ENCODE measurements at places on chromosomes 1 and 21.
A peak's percentile ranks its signal among the peaks of the same experiment; 100 is the strongest.

DNA sequence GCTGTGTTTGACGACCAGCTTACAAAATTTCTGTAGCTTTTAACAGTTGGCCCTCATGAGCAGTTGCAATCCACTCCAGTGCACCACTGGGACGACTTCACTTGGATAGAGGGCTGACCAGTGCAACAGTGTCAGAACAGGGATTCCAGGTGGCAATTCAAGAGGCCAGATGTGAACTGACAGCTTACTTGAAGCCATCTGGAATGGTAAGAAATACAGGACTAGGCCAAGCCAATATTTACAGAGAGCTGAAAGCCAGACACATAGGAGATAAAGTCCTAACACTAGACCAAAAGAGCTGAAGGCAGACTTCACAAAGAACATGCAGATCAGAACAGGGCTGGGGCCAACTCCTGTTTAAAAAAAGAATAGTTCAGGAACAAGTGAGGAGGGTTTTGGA, 93.5 kb upstream of the NFIA start:
- no peak for DNase-seq

- no peak for DNase-seq
Observed at GRCh38 chr1:54710434-54710833, 5.2 kb upstream of the TTC4 start.

- no peak for DNase-seq
Observed at GRCh38 chr1:42340093-42340492, 5.1 kb upstream of the FOXJ3 start.

DNA sequence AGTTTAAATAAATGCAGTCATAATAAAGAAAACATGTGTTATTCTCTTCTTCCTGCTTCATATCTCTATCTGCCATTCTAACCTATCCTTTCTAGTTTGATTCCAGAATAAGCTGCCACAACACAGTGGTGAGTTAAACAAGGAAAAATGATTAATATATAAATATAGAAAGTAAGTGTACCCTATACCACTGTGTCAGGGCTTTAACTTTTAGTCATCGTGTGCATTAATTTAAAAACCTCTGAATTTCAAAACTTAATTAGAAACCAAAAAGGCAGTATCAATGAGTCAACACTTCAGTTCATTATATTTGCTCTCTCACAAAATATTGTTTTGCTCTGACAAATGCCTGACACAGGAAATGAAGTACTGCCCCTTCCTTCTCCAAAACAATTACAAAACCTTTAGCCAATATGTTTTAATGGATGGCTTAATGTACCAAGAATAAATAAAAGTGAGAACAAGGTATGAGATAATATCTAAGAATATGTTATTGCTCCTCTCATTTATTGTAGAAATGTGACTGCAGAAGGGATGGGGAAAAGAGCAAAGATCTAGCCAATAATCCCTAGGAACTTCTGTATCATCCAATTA, 634.8 kb downstream of the KCNT2 start:
- DNase-seq, result no peak

GRCh38 chr1:222790115-222790514, 24.7 kb upstream of the DISP1 start:
- no peak for DNase-seq

- DNase-seq, result no peak
Observed at GRCh38 chr1:111895469-111895868, 94.0 kb downstream of the KCND3 start.

DNA sequence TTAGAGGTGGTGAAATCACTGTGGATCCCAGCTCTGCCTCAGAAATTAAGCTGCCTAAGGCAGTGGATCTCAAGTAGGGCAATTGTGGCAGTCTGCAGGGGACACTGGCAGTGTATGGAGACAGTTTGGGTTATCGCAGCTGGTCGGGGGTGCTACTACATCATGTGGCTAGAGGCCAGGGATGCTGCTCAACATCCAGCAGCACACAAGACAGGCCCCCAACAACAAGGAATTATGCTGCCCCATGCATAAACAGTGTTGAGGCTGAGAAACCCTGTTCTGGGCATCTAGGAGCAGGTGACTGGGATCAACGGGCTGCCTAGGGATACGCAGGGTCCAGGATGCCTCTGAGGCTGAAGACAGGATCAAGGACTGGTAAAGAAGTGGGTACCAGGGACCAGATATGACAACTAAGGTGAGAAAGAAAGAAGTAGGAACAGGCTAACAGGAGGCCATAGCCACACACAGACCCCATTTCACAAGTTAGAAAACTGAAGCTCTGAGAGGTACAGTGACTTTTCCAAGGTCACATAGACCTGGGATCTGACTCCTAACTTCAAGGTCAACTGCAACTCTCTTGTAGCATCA, 8.7 kb downstream of the BATF3 start:
- DNase-seq, result no peak

DNA sequence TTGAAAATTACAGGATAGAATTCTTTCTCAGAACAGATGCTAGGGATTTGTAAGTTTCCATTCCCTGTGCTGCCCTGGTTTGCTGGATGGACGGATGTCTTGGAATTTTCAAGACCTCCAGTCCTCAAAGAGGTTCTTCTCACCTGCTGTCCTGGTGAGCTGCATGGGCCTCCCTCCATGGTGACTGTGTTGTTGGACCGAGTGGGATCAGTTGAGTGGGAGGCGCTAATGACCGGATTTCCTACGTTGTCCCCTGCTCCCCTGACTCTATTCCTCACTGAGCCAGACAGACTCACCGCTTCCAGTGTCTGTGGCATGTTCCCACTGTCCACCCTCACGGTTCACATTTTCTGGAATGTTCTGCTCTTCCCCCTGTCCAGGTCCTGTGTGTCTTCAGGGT, 229.8 kb downstream of the CAMTA1 start:
- DNase-seq, result no peak

GRCh38 chr1:55947446-55947845, 631.9 kb downstream of the PLPP3 start:
- DNase-seq, result no peak

- DNase-seq, result no peak
Observed at GRCh38 chr1:83773059-83773458, 225.9 kb downstream of the TTLL7 start.

GRCh38 chr1:42835422-42835821, 11.0 kb upstream of the ZNF691 start:
- DNase-seq, result no peak

DNA sequence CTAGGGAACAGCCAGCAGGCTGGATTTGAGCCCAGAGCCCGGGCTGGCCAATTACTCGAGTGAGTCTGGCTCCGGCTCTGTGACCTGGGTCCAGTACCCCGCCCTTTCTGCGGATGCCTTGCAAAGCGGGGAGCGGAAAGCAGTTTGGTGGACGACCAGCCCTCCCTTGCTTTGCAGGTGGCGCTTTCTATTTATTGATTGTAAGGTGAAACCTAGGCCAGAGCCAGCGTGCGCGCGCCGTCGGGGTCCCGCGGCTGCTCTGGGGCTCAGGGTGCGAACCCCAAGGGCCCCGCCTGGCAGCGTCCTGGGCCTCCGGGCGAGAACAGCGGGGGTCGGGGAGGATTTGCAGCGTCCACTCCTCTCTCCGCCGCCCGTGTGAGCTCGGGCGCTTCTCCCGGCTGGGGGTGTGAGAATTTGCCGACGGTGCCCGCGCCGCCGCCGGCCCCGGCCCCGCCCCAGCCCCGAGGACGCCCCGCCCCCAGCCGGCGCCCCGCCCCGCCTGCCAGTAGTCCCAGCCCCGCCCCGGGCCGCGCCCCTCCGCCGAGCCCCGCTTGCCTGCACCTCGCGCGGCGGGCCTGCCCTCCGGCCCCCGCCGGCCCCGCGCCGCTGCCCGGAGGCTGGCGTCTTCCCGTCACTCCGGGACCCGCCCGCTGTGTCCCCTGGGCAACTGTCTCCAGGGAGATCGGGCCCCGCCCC, 37.6 kb downstream of the PIK3CD start:
- DNase-seq, result peak; percentile 81

- peak; percentile 48 for DNase-seq
Observed at GRCh38 chr1:92476071-92476631, 10.6 kb downstream of the GFI1 start.

DNA sequence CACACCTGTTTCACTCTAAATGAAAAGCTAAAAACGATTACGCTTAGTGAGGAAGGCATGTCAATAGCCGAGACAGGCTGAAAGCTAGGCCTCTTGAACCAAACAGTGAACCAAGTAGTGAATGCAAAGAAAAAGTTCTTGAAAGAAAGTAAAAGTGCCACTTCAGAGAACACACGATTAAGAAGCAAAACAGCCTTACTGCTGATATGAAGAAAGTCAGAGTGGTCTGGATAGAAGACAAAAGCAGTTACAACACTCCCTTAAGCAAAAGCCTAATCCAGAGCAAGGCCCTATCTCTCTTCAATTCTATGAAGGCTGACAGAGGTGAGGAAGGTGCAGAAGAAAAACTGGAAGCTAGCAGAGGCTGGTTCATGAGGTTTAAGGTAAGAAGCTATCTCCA, 130.7 kb downstream of the SIPA1L2 start:
- DNase-seq, result no peak

GRCh38 chr1:160325252-160325651, 17.8 kb downstream of the COPA start:
- DNase-seq, result no peak

DNA sequence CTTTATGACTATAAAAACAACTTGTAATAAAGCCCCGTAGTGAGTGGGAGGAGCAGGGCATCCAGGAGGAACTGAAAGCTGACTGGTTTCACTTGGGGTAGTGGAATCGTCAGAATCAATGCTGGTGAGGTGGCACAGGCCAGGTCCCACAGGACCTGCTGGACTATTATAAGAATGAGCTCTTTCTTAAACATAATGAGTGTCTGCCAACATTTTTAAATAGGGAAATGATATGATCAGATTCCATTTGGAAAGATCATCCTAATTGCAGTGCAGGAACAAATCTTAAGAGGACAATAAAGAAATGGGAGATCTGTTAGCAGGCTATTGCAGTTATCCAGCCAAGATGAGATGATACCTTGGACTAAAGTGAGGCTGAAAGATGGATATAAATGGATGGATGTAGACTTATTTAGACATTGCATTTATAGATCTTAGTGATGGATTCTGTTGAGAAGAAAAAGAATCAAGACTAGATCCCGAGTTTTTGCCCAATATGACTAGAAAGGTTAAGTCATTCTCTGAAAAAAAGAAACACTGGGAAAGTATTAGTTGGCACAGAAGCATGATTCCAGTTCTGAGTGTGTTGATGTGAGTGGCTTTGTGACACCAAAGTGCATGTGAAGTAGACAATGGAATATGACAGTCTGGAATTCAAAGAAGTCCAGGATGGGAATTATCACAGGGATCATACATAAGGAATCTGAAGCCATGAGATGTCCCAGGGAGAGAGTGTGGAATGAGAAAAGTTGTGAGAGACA, 153.3 kb upstream of the SGIP1 start:
- DNase-seq, result no peak

DNA sequence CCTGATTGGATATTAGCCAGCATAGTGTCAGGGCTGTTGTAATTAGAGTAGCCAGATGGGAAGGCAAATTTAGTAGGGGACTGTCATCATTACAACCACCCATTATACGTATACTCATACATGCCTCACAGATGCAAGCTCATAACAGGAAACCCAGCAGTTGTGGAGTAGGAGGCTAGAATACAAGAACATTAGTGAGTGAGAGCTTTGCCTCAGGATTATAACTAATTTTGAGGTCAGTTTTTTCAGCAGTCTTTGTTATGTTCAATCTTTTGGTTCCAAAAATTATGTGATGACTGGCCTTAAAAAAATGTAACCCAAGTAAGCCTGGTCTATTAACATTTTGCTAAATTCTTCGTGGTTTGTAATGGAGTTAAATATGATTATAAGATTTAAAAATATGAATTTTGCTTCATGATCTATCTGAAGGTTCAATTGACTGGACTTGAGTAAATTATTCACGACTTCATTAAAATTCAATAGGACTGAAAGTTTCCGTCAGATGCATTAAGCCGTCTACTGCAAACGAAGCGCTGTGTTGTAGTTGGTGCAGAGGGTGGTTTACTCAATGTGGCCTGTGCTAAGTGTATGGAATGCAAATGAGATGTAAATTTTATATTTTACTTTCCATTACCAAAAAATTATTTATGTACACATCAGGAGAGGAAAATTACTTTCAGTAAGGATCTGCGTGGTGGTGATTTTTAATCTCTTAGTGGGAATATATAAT, 48.8 kb downstream of the KCNK1 start:
- DNase-seq, result no peak

DNA sequence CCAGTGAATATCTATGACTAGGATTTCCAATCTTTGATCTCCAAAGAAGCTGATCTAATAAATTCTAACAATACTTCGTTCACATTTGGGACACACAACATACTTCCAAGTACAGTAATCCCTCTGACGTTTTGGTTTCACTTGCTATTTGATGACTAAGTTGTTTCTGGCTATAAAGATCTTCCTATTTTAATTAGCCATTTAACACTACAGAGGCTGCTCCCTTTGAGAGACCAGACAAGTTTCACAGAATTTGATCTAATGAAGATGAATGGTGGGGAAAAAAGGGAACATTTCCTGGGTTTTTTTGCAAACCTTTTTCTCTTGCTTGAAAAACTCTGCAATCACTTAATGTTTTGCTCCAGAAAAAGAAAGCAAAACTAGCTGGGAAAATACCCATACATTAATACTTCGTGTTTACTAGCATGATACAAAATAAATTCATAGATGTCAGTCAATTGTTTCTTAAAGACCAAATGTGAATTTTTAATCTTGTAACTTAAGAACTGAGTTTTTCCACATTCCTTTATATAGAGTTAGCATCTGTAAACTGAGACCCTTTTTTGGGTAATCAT, 28.0 kb upstream of the GLIS1 start:
- DNase-seq, result no peak

GRCh38 chr1:233229288-233229687, 66.2 kb downstream of the PCNX2 start:
- no peak for DNase-seq

GRCh38 chr1:180273066-180273465, 43.0 kb downstream of the LHX4 start:
- no peak for DNase-seq

GRCh38 chr1:41629571-41629970, 145.1 kb upstream of the EDN2 start:
- DNase-seq, result no peak

GRCh38 chr21:36890086-36890485, 76.4 kb downstream of the HLCS start:
- no peak for DNase-seq

GRCh38 chr21:25901330-25901979, 166.7 kb downstream of the GABPA start:
- no peak for DNase-seq

- DNase-seq, result no peak
Observed at GRCh38 chr1:115239426-115239825, 98.6 kb downstream of the NGF start.

GRCh38 chr1:3939242-3940080, 39.4 kb upstream of the C1orf174 start:
- no peak for DNase-seq

- no peak for DNase-seq
Observed at GRCh38 chr1:72724951-72725861, 442.9 kb upstream of the NEGR1 start.

DNA sequence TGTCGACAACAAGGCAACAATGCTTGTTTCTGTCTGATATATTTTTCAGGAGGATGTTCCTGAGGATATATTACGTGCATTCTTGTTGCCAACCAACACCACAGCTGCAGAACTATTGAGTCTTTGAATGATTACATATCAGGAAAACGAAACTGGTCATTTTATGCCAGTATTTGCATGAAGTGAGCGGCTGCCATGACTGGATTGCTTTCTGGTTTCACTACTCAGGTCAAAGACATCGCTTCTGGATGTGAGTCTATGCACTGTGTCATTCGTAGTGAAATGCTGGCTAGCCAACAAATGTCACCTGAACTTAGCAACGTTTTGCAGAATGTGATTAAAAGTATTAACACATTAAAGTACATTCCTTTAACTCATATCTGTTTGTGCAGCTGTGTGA, 35.8 kb upstream of the OLFM3 start:
- DNase-seq, result no peak

Data from activated CD4-positive, alpha-beta T cell treated with anti-CD3 and anti-CD28 coated beads, Interleukin-2, amount 50 U/mL, for 48 hours (primary cell).